CD4-positive, alpha-beta T cell treated with Interleukin-10 for 1 hour (primary cell): ENCODE measurements at places on chromosomes 5 and 9.

DNA sequence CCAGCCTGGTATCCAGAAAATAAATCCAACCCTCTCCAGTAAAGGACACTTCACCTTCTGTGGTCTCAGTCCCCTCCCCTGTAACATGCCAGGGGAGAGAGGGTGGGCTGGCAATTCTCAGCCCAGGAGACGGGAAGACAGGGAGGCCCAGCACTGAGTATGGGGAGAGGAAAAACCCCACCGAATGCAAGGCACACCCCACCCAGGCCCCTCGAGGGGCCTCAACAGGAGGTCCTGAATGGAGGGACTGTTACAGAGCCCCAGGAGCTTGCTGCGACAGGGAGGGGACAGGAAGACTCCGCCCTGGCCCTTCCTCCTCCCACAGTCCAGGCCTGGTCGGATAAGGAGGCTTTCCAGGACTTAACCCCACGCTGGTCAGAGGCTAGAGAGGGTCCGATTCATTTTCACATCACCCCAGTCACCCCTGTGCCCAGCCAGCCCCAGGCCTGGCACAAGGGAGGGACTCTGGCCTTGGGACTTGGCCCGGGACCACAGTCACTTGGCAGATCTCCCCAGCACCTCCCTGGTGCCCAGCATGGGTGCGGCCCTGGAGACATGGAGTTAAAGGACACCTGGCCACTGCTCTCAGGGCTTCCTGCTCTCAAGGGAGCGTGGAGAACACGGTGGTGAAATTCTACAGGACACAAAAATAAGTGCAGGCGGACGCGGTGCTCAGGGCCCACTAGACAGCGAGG lies 44.9 kb upstream of the STXBP1 start:
- DNase-seq = no peak

GRCh38 chr9:68707801-68708488 lies 2.9 kb downstream of the PIP5K1B start:
- DNase-seq = no peak

DNA sequence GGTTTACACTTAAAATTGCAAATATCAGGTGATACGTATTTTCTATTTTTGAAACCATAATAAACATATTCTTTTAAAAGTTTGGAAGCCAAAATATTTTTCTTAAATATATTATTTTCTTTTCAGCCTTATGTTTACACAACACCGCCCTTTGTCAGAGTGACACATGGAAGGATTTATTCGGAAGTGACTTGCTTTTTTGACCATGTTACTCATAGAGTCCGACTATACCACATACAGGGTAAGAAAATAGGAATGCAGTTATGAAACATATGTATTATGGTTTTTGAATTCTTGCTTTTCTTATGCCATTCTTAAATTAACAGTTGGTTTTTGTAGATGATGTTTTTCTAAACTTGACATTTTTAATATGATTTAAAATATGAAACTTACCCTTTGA lies 133.9 kb downstream of the MAN2A1 start:
- no peak for DNase-seq

DNA sequence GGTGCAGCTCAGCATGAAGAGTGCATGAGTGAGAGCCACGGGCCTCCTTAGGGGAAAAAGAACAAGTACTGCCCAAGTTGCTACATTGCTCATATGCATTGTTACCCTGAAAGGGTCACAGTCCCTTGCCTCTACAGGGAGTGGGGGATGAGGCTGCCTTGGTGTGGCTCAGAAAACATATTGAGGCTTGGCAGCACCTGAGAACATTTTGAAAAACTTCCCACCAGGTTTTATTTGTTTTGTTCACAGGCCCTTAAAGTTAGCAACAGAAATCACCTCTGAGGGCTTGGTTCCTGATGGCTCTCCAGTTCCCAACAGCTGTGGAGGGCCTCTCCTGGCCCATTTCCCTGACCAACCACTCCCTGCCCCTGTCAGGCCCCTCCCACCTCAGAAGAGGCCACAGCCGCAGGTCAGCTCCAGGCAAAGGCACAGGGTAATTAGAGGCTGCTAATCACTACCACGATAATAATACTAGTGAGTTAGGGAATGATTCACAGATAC lies 90.7 kb upstream of the ADRA1B start:
- DNase-seq = no peak

- DNase-seq = no peak
Measured at GRCh38 chr9:133612816-133613215, 3.6 kb upstream of the FAM163B start.

- no peak for DNase-seq
Measured at GRCh38 chr5:68659881-68660280, 433.9 kb upstream of the SLC30A5 start.

- DNase-seq = no peak
Measured at GRCh38 chr9:74985041-74985440, 32.3 kb upstream of the C9orf40 start.

DNA sequence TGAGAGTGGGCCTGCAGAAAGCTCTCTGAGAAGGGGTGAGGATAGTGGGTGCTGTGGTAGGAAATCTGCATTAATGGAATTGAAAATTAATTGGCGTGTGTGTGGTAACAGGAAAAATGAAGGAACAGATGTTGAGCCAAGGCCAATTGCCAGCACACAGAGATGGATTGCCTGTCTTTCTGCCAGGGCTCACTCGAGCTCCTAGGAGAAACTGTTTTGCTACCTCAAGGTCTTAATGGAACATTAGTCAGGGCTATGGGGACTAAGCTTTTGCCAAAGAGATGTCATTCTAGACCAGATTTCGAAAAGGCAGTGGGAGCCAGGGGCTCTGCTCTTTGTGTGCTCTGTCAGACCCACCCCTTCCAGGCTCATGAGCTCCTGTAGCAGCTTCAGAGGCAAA lies 124.0 kb upstream of the EFNA5 start:
- DNase-seq = no peak

DNA sequence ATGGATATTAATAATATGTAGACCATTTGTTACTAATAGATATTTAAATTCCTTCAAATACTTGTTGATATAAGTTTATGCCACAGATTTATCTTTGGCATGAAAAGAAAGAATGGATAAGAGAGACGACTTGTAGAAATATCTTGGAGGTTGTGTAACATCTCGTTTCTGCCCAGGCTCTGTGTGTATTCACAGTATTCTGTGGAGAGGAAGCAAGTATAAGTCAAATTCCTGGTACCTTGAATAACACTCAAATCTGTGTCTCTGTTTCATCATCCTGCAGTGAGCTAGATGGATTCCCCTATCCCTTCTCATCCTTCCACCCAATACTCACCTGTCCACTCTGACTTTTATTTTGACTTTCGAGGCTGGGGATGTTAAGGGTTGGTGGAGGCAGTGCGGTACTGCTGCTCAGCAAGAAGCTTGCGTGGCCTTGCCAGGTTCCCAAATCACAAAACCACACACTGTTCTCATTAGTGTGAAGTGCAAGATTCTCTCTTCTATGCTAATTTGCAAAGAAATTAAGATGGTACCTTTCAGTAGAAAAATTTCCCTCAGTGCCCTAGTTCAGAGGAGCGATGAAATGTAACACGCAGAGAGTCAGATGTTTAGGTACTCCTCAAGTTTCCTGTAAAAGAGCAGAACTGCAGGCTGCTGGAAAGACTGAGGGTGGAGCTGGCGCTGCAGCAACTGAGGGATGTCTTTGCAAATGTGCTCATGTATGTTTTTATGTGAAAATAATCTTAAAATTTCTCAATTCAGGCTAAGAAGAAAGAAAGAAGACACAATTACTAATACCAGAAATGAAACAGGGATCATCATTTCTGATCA lies 42.6 kb upstream of the ANKRD18A start:
- no peak for DNase-seq

DNA sequence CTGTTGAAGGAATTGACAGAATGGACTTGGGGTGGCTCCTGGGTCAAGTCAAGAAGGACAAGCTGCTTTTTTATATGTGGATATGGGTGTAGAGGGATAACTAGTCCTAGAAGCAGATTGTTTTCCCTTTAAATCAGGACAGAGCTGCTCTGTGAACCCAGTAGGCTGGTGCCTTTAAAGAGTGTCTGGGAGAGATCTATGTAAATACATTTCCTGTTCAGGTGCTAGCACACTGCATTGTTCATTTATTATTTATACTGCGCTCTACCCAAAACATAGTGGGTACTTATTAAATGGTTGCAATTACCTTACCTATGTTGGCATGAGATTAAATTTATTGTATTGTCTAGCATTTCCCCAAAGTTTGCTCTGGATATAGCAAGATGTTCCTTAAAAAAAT lies 86.6 kb upstream of the EQTN start:
- DNase-seq = no peak

- DNase-seq = no peak
Measured at GRCh38 chr5:164844348-164844747, 1338.9 kb downstream of the MAT2B start.

GRCh38 chr5:92181656-92182055 lies 798.5 kb upstream of the ARRDC3 start:
- DNase-seq = no peak

GRCh38 chr9:133569121-133569785 lies 34.7 kb downstream of the ADAMTSL2 start:
- DNase-seq = no peak

- peak; percentile 74 for DNase-seq
Measured at GRCh38 chr5:67246108-67246507, 49.5 kb upstream of the CD180 start.

GRCh38 chr9:93307468-93308157 lies 123.7 kb downstream of the WNK2 start:
- DNase-seq = no peak

- no peak for DNase-seq
Measured at GRCh38 chr5:130502702-130503101, 598.4 kb downstream of the CHSY3 start.

DNA sequence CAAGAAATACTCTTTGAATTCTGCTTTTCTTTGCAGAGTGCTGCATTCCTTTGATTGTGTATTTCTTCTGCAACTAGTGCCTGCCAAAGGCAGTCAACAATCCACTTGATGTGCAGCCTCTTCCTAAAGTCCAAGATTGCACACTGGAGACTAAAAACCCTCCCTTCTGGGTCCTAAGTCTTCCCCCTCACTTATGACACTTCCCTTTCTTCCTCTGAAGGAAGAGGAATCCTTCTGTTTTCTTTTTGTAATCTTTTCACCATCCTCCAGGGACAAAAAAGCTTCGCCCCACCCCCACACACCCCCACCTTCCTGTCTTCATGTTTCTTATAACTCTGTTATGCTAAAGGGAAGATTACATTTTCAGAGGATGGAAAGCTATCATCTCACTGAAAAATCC lies 39.9 kb downstream of the WDR36 start:
- no peak for DNase-seq

DNA sequence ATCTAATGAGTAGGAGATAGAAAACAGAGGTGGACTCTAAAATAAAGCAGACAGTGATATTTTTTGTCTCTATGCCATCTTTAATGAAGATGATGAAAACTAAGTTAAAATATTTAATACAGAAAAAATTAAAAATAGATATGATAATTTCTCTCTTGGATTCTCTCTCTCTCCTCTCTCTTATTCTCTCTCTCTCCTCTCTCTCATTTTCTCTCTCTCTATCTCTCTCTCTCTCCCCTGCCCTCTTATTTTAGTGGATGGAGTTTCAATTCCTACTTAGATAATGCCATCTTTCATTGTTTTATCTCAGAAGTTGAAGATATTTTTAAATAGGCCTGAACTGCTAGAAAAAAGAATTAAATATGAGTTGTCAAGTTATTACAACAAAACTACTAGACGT lies 38.2 kb downstream of the ESM1 start:
- DNase-seq = no peak

DNA sequence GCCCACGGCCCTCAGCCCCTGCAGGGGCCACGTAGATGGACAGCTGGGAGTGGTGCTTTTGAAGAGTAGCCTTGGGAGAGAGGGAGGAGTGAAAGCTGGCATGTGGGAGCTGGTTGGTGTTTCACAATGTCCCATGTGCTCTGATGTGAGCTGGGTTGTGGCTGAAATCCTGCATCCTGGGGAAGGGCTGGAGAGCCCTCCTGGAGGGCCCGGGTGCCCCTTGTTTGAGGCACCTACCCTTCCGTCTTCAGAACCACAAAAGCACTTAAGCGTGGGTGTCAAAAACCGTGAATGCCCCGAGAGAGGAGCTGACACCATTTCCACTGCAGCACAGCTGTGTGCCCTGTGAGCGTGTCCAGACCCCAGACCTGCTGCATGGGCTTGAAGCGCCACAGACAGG lies 199.1 kb upstream of the ZNF618 start:
- no peak for DNase-seq

- peak; percentile 6 for DNase-seq
Measured at GRCh38 chr9:123267481-123268198, 746 bp downstream of the STRBP start.

GRCh38 chr5:168401226-168401625 lies 85.0 kb upstream of the RARS1 start:
- DNase-seq = no peak

GRCh38 chr5:154701181-154701580 lies 54.0 kb upstream of the LARP1 start:
- DNase-seq = no peak

DNA sequence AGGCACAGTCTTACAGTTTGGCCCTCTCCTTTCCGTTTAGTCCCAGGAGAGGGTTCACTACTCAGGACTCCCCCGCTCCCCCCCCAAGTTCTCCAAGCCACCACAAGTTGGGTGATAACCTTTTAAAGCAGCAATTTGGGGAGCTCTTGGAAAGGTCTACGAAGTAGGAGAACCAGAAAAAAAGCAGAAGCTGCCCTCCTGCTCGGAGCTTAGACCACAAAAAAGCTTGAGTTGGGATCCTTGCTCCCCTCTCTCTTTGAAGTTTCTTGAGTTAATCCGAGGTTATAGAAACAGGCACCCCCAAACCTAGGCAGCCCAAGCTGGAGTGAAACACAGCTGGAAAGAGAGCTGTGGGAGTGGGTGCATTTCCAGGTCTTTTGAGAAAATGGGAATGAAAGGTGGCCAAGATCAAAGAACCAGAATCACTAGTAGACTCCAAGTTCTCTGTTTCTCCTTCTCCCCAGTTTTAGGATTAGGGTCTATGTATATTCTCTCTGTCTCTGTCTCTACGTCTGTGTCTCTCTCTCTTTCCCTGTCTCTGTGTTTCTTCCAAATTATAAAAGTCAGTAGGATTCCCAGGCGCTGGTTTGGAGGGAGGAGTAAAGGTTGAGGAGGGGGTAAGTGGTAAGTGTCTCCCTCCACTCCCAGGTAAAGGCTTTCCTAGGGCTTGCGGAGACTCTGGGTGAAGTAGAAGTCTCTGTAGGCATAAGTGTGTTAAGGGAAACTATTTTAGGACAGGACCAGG lies 2.8 kb downstream of the LHX2 start:
- no peak for DNase-seq

- no peak for DNase-seq
Measured at GRCh38 chr9:19009391-19009965, 23.5 kb downstream of the SAXO1 start.

- no peak for DNase-seq
Measured at GRCh38 chr9:87255431-87256155, 242.1 kb upstream of the DAPK1 start.
